ENCODE measurements at places on chromosomes 12 and 14.

DNA sequence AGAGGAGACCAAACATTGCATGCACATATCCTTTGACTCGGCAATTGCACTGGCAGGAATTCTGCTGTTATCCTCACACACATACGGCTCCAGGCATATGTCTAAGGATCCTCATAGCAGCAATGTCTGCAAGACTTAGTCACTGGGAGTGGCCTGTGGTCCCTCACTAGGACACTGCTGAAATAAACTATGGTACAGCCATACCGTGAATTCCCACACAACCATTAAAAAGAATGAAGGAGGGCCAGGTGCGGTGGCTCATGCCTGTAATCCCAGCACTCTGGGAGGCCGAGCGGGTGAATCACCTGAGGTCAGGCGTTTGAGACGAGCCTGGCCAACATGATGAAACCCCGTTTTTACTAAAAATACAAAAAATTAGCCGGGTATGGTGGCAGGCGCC, 105.1 kb downstream of the ZFP36L1 start:
- no peak for DNase-seq

GRCh38 chr12:117641885-117642284, 280.5 kb upstream of the NOS1 start:
- no peak for DNase-seq

DNA sequence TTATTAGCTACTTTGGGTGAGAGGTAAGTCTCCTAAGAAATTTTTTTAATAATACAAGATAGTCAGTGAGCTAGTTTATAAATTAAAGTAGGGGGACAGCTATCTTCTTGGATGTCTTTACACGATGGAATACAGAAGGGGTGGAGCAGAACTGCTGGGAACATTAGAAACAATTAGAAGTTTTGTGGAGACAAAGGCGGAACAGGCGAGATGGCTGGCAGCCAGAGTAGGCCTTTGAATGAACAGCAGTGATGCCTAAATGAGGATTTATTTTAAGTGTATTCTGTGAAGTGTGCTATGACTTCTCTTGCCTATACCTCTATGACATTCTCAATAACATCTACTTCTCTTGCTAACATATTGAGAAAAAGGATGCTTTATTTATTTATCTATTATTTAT, 1345.3 kb upstream of the SEL1L start:
- DNase-seq, result no peak

- DNase-seq, result no peak
Measured at GRCh38 chr12:121740847-121741246, 28.3 kb downstream of the TMEM120B start.

All from activated CD4-positive, alpha-beta T cell treated with anti-CD3 and anti-CD28 coated beads for 48 hours (primary cell).